ENCODE measurements at places on chromosomes 6 and 20. TPM values are rescaled to one million over a fixed set of nuclear protein-coding genes. Genes with fewer than 3 reads are reported as not detected.

The PTK7 gene
- polyA plus RNA-seq, result 256 TPM

DNA sequence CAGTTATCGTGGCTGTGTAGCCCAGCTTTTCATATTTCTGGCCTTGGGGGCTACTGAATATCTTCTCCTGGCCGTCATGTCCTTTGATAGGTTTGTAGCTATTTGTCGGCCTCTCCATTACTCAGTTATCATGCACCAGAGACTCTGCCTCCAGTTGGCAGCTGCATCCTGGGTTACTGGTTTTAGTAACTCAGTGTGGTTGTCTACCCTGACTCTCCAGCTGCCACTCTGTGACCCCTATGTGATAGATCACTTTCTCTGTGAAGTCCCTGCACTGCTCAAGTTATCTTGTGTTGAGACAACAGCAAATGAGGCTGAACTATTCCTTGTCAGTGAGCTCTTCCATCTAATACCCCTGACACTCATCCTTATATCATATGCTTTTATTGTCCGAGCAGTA lies 475 bp downstream of the OR2B6 start:
- no peak for DNase-seq

The GTPBP2 gene
- polyA plus RNA-seq, result 68.1 TPM

DNA sequence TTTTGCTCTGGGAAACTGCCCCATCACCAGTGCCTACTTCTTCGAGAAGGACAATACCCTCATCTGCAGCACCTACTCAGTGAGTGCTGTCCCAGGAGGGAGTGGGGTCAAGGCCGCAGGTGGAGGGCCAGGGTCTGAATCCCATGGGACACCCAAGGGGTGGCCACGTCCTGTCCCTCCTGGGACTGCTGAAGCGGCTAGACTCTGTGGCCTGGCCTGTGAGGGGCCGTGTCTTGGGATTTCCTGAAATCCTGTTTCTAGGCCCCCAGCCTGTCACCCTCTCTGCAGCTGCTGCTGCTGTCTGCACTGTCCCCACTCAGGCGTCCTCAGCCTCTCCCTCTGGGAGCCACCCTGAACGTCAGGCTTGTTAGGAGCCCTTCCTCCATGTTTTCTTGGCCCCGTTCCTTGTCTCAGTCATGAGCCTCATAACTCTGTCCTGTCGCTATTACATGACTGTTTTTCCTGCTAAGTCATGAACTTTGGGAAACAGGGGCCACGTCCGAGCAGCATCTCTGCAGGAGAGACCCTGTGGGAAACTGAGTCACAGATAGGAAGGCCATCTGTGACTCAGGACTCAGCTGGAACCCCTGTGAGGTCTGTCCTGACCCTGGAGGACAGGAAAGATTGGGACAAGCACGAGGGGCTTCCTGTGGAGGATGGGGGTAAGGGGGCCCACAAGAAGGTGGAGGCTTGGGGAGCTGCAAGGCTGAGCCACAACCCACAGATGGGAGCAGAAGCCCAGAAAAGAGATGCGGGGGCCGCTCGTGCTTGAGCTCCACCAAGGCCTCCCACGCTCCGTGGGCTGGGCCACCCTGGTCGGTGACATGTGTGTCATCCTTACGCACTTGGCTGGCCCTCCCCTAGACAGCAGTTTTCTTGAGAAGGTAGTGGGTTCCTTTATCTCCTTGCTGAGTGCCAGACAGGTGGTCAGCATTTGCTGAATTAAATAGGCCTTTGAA lies 49.9 kb downstream of the EFCAB8 start:
- no peak for DNase-seq

The NELFE gene
- 91.4 TPM for polyA plus RNA-seq

- DNase-seq, result no peak
These were observed 136.8 kb upstream of the BTBD3 start for GRCh38 chr20:11780765-11781369.

The ARFGEF3 gene
- 6.9 TPM for polyA plus RNA-seq

DNA sequence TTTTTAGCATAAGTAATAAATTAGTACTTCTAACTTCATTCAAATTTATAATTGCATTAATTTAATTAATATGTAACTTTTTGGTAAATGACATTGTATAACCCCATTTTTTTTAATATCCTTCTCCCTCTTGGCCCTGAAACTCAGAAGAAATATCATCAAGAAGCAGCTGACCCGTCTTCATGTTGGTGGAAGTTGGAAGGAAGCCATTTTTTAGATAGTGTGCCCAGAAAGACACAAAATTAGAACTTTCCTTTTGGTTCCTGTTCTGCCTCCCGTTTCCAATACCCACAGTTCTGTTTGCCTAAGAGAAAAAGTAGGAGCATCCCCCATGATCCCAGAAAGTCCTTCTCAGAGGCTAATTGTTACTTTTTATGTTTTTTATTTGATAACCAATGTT lies 65.5 kb downstream of the PLCB4 start:
- DNase-seq, result no peak

DNA sequence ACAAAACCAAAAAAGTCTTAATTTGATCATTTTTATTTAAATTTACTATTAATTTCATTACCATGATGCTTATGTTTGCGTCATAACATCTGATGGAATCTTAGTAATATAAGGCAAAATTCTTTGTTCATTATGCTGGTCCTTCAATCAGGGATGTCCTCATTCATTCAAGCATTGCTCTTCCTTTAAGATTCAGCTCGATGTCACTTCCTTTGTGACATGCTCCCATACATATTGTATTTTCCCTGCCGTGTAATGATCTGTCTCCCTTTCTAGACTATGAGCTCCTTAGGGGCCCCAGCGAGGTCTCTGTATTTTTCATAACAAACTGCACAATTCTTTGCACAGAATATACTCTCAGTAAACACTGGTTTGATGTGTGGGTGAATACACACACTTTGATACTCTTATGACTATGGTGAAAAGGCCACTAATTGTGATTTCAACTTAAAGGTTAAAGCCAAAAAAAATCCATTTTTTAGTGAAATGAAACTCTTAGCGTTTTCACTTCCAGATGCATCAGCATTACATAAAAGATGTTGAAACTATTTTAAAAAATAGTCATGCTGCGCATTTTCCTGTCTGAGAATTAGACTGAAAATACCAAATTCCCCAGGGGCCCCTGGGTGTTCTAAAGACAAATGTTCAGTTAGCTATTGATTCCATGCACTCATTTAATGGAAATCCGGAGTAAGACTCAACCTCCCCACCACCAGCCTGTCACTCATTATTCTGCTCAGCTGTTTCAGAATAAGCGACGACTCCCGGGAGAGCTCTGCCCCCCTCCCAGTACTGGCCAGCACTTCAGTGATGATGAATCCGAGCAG lies 169.7 kb downstream of the ATXN1 start:
- DNase-seq, result no peak

GRCh38 chr20:64107736-64108457 lies 532 bp upstream of the NPBWR2 start:
- no peak for DNase-seq

The PNPLA1 gene
- 2.9 TPM for polyA plus RNA-seq

DNA sequence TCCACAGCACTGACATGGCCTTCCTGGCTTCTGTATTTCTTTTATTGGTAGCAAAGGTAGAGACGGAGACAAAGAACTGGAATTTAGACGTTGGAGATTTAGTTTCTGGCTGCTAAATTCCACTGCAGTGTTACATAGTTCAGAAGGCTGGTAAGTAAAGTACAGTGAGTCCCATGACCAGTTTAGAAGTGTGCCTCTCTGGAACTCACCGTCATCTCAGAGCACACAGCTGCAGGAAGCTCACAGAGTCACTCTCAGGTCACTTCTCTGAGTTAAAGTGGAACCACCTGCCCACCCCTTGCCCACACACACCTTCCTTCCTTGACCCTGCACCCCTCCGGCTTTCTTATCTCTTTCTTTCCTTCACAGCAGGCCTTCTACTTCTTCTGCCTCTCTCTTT lies 19.6 kb upstream of the BMP6 start:
- DNase-seq, result no peak

- DNase-seq, result no peak
These were observed 30.7 kb downstream of the STK38 start for GRCh38 chr6:36516559-36516958.

The LAMA2 gene
- polyA plus RNA-seq, result 31.4 TPM

Data from left renal cortex interstitium (tissue), 4 donors.